Nephron progenitor cell (in vitro differentiated cells): ENCODE measurements at places on chromosomes 1 and 21.

- no peak for DNase-seq
Measured at GRCh38 chr21:41955516-41955915, 1.7 kb upstream of the C2CD2 start.

- peak; percentile 94 for DNase-seq
Measured at GRCh38 chr1:21647431-21648351, 21.5 kb downstream of the RAP1GAP start.

DNA sequence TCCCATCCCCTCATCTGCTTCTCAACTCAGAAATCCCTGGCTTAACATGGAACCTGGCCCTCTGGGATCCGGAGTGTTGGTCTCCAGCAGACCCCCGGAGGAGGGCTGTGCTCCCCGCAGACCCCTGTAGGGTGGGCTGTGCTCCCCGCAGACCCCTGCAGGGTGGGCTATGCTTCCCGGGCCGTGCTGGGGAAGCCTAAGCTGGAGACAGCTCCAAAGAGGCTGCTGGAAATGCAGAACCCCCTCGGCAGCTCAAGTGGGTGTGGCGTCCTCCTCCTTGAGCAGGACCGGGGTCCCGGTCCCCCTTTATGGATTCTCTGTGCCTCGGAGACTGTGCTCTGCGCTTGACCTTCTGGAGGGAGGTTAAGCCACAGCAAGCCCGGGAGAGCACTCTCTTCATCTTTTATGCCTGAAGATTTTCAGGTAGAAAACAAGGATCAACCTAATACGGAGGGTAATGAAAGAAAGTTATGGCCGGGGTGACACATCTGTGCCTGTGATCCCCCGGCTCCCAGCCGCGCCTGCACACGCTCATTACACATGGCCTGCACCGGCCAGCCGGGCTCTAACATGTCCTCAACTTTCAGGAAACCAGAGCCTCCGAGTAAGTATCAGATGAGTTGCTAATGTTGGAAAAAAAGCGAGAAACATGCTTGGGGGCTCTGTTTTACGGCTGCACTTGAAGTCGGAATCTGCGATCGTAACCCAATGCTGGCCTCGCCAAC, 87.7 kb upstream of the ACTRT2 start:
- no peak for DNase-seq

- no peak for DNase-seq
Measured at GRCh38 chr1:212920896-212921295, 29.4 kb upstream of the VASH2 start.

- no peak for DNase-seq
Measured at GRCh38 chr1:233700338-233700737, 86.4 kb downstream of the KCNK1 start.

DNA sequence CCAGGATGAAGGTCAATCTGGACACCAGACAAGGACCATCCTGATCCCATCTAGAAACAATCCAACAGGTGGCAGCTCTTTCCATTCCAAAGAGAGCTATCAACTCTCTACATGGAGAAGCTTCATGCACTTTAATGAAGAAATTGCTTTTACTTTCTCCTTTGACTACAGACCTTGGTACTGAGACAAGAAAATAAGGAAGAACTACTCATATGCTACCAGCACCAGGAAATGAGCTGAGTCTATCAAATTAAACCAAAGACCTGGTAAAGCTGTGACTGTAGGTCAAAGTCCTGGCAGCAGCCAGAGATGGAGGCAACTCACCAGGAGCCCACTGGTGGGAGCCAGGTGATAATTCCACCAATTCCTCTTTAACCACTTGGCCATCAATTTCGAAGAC, 64.3 kb upstream of the LRRC8B start:
- no peak for DNase-seq

- no peak for DNase-seq
Measured at GRCh38 chr1:219518168-219518906, 94.6 kb downstream of the ZC3H11B start.

- no peak for DNase-seq
Measured at GRCh38 chr1:36101546-36101945, 12.9 kb downstream of the ADPRS start.

- DNase-seq = peak; percentile 62
Measured at GRCh38 chr1:44523593-44524591, 118.8 kb downstream of the RNF220 start.

DNA sequence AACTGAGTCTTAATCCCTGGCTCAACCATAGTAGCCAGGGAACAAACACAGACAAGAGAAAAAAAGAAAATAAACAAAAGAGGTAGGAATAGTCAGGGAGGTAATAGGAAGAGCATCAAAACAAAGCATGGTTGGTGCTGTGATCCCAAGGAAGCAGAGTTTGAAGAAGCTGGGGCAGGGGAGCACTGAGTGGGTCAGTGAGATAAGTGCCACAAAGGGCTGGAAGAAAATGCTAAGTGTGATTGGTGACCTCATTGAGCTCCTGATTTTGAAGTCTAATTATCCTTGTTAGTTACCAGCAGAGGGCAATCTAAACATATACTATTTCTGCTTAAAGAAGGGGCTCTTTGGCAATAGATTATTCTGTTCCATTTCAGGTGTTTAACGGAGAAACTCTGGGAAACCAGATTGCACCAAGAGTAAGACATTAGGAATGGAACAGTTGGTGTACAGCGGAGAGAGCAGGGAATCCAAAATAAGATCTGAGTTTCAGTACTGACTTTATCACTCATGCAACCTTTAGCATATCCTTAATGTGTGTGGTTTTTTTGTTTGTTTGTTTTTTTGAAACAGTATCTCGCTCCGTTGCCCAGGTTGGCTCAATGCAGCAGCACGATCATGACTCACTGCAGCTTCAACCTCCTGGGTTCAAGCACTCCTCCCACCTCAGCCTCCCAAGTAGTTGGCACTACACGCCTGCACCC, 30.7 kb upstream of the KIAA1614 start:
- DNase-seq = no peak

- no peak for DNase-seq
Measured at GRCh38 chr1:38062361-38063288, 16.0 kb upstream of the POU3F1 start.

DNA sequence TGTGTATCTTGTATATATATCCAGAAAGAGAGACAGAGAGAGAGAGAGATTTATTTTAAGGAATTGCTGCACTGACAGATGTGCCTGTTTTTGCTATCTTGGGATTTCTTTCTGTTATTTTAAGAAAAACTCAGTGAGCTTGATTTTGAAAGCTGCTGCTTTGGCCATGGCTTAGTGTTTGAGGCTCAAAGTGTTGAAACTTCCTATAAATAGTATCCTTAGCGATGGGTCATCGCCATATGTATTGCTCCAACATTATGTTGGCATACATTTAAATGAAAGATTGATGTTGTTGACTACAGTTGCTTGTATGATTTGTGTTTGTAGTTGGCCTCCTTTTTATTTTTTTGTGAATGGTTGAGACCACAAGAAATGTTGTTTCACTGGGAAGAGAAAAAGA, 29.0 kb upstream of the NTPCR start:
- no peak for DNase-seq
